ENCODE measurements at places on chromosomes 1 and 21. TPM values are rescaled to one million over a fixed set of nuclear protein-coding genes. Genes with fewer than 3 reads are reported as not detected.

Gene IFI16
- 65.3 TPM for polyA plus RNA-seq

GRCh38 chr1:9753121-9753531 is 70.6 kb downstream of the CLSTN1 start:
- DNase-seq = peak; percentile 86

Gene SYT2
- under 0.01 TPM for polyA plus RNA-seq

GRCh38 chr1:83064589-83065242 is 934.2 kb downstream of the TTLL7 start:
- no peak for DNase-seq

Gene FMN2
- 29.0 TPM for polyA plus RNA-seq

Gene HEYL
- 0.02 TPM for polyA plus RNA-seq

- DNase-seq = no peak
Observed at GRCh38 chr1:167676916-167677848, 44.6 kb upstream of the MPZL1 start.

Gene AXDND1
- not detected for polyA plus RNA-seq

- DNase-seq = no peak
Observed at GRCh38 chr1:31640964-31641363, 3.7 kb downstream of the PEF1 start.

DNA sequence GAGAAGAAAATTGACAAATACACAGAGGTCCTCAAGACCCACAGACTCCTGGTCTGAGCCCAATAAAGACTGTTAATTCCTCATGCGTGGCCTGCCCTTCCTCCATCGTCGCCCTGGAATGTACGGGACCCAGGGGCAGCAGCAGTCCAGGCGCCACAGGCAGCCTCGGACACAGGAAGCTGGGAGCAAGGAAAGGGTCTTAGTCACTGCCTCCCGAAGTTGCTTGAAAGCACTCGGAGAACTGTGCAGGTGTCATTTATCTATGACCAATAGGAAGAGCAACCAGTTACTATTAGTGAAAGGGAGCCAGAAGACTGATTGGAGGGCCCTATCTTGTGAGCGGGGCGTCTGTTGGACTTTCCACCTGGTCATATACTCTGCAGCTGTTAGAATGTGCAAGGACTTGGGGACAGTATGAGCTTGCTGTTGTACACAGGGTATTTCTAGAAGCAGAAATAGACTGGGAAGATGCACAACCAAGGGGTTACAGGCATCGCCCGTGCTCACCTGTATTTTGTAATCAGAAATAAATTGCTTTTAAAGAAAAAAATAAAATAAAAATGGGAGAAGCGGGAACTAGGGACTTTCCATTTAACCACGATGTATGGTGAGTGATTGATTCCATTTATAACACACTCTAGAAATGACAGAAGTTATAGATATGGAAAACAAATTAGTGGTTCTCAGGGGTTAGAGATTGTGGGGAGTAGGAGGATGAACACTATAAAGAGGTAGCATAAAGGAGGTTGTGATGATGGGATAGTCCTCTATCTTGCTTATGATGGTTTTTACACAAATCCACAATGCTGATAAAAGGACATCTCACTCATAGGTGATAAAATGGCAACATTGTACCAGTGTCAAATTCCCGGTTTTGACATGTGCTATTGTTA is 244.7 kb downstream of the MRPL39 start:
- no peak for DNase-seq

Gene OR2L8
- polyA plus RNA-seq = not detected

- DNase-seq = no peak
Observed at GRCh38 chr1:160837558-160838205, 25.0 kb downstream of the CD244 start.

Gene CR1L
- not detected for polyA plus RNA-seq

Gene SLAMF1
- not detected for polyA plus RNA-seq

Gene CRNN
- polyA plus RNA-seq = not detected

DNA sequence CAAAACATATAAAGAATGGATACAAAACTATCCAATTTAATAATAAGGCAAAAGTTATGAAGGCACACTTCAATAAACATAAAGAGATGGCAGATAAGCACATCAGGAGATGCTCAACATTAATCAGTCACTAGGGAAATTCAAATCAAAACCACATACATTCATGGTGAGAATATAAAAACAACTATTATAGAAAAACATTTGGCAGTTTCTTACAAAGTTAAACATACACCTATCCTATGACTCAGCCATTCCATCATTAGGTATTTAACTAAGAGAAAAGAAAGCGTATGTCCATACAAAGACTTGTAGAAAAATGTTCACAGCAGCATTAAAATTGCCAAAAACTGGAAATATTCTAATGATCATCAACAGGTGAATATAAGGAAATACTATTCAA is 44.3 kb downstream of the KIFAP3 start:
- no peak for DNase-seq

GRCh38 chr1:175839779-175840669 is 96.6 kb upstream of the TNR start:
- DNase-seq = no peak

GRCh38 chr1:150928286-150928685 is 2.1 kb downstream of the SETDB1 start:
- DNase-seq = peak; percentile 9

DNA sequence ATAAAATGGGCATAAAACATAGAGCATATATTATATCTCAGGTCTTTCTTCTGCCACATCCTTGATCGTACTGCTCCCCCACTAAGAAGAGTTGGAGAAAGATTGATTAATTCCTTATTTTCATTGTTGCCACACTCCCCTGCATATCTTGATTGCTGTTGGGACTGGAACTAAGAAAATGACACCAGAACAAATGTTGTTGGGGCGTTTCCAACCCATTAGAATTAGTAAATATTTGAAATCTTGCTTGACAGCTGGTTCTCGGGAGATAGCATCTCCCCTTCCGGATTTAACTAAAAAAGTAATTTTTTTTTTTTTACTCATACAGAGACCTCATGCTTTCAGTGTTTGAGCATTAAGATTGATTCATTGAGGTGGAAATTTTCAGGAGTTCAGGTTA is 493.0 kb upstream of the PLXNA2 start:
- no peak for DNase-seq

GRCh38 chr1:226653311-226653921 is 85.7 kb downstream of the ITPKB start:
- no peak for DNase-seq

GRCh38 chr1:25945761-25946160 is 39.5 kb upstream of the STMN1 start:
- no peak for DNase-seq

DNA sequence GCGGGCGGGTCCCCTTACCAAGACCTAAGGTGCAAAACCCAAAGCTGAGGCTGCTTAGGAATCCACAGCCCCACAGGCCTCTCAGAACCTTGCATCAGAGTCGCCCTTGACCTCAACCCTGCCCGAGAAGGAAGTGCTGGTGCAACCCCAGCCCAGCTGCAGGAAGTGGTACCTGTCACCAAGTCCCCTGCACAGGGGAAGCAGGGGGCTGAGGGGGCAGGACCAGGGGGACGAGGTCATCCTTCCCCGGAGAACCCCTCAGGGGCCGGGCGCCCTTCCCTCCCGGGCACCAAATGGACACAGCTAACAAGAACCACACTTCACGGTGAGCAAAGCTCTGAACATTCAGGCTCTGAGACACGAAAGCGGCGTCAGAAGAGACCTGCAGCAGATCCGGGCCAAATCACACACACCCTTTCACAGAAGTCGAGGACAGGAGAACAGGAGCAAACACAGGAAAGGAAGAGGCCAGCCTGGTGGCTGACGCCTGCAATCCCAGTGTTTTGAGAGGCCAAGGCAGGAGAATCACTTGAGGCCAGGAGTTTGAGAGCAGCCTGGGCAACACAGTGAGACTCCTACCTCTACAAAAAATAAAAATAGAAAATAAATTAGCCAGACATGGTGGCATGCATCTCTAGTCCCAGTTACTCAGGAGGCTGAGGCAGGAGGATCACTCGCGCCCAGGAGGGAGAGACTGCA is 6.4 kb downstream of the ITGB2 start:
- DNase-seq = no peak

DNA sequence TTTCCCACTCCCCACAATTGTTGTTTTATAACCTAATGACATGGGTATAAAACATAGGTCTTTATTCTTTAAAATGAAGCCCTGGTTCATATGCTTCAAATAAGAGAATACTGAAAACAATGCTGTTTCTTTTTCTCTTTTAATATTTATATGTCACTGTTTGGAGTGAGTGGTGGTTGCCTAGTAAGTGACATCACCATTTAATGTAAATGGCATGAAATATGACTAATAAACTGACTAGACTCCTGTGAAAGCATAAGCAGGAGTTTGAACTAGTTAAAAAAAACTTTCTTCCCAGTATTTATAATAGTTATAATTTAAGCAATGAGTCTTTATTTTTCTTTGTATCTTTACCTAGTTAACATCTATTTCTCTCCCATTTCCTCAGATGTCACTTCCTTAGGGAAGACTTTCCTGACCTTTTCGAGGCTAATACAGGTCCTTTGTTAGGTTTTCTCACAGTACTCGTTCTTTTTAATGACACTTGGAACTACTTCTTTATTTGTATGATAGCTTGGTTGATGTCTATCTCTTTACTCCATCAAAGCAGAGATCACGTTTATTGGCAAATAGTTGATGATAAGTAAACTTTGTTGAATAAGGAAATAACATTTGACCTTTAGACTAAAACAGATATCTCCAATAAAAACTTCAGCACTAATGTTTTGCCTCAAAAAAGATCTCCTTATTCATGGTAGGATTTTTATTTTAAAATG is 105.4 kb upstream of the PDC start:
- DNase-seq = peak; percentile 62

Gene RGS1
- polyA plus RNA-seq = not detected

GRCh38 chr1:40435471-40435870 is 14.8 kb upstream of the ZFP69B start:
- DNase-seq = peak; percentile 61

Gene AJAP1
- 0.03 TPM for polyA plus RNA-seq

Gene IL19
- not detected for polyA plus RNA-seq

GRCh38 chr1:68470388-68470970 is 20.7 kb upstream of the RPE65 start:
- peak; percentile 41 for DNase-seq

GRCh38 chr1:46457178-46457577 is 32.5 kb upstream of the DMBX1 start:
- DNase-seq = no peak

Gene GJA9
- not detected for polyA plus RNA-seq

Gene TP73
- not detected for polyA plus RNA-seq

- no peak for DNase-seq
Observed at GRCh38 chr21:43325968-43326715, 100.8 kb downstream of the SIK1 start.

Gene CDC14A
- polyA plus RNA-seq = 1.5 TPM

- DNase-seq = peak; percentile 98
Observed at GRCh38 chr1:209839875-209840546, 12.2 kb downstream of the UTP25 start.

Gene KRTAP19-2
- not detected for polyA plus RNA-seq

DNA sequence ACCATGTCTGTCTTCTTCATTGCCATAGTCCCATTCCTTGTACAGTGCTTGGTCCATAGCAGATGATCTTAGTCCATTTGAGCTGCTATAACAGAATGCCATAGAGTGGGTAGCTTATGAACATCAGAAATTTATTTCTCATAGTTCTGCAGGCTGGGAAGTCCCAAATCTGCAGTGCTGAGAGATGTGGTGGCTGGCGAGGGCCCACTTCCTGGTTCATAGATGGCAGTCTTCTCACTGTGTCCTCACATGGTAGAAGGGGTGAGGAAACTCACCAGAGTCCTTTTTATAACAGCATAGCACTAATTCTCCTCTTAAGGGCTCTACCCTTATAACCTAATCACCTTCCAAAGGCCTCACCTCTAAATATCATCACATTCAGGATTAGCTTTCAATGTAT is 23.1 kb upstream of the RAP1A start:
- no peak for DNase-seq

Gene ZSWIM5
- 0.03 TPM for polyA plus RNA-seq

DNA sequence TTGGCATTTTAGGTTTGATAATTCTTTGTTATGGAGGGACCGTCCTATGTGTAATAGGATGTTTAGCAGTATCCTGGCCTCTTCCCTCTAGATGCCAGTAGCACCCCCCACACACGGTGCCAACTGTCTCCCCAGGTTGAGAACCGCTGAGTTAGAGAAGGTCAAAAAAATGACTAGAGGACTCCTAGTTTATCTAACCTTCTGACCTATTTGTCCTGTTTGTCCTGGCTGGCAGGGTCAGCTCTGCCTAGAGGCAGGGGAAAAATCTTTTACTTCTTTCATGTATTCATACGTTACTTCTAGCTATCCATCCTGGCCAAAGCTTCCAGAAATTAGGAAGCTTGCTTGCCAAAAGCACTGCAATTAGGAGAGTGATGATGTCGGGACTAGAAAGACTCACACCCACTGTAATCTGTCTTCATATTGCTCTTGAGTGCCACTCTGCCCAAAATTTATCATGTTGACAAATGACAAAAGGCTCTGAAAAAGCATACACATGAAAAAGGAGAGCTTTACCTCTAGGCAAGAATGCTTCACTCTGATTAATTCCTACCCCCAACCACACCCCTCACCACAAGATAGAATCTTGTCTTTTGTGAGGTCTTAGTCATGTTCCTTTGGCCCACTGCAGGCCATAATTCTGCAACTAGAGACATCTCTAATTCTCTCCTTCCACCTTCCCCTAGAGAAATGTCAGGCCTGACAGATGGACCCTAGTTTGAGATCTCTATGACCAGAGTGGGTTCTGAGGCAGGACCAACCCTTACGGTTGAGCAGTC is 14.4 kb upstream of the AKR1A1 start:
- DNase-seq = no peak

GRCh38 chr1:183188240-183188639 is 2.2 kb downstream of the LAMC2 start:
- no peak for DNase-seq

DNA sequence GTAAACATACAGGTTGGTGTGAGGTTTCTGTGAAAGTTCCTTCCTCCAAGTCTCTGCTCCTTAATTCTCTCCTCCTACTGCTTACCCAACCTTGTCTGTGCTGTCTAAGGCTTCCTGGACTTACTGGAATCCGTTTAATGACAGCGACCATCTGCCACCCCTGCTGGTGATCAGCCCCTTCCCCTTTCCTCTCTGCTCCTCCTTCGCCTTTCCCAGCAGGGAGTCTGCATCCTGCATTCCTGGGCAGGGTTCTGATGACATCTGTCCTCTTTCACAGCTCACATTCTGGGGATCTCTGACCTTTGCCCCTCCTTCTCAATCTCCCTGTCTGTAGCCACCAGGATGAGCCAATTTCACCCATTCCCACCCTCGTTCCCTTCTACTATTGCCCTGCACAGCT is 66.5 kb downstream of the KIRREL1 start:
- DNase-seq = no peak

Gene AZIN2
- 8.0 TPM for polyA plus RNA-seq
